ENCODE measurements at places on chromosomes 13 and 19.
A peak's percentile ranks its signal among the peaks of the same experiment; 100 is the strongest.

- no peak for DNase-seq
These were observed 2.4 kb downstream of the KLK15 start for GRCh38 chr19:50831026-50831396.

GRCh38 chr13:39410096-39410901 lies 192.7 kb downstream of the LHFPL6 start:
- DNase-seq, result peak; percentile 85

DNA sequence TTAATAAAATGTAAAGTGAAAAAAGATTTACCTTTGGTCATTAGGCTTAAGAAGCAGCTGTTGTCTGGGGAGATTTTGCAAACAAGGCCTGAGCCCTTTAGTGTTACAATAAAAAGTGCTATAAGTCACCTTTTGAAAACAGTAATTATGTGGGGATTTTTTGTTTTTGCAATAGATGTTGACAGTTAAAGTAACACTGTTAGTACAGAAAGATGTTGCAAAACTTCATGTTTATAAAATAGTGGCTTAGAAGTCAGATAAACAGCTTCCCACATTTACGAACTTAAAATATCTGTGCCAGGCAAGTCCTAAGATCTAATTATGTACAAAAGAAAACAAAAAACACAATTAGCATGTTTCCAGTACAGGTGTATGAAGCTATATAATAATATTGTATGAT lies 138.0 kb upstream of the IRS2 start:
- DNase-seq, result no peak

- DNase-seq, result no peak
These were observed 13.5 kb upstream of the ADGRE1 start for GRCh38 chr19:6873708-6874431.

DNA sequence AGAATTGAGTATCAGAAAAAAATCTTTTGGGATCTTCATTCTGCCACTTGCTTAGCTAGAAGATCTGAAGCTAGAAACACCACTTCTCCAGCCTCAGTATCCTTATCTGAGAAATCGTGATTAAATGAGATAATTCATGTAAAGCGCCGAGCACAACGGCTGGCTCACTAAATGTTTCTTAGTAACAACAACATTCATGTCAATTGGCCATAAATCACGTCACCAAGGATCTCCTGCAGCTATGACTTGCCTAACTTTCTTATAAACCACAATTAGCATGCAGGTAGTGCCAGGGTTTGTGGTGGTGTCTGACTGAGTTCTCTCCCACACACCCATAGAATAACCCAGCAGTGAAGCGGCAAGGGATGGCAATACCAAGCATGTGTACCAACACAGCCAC lies 501.3 kb downstream of the EFNB2 start:
- DNase-seq, result no peak

DNA sequence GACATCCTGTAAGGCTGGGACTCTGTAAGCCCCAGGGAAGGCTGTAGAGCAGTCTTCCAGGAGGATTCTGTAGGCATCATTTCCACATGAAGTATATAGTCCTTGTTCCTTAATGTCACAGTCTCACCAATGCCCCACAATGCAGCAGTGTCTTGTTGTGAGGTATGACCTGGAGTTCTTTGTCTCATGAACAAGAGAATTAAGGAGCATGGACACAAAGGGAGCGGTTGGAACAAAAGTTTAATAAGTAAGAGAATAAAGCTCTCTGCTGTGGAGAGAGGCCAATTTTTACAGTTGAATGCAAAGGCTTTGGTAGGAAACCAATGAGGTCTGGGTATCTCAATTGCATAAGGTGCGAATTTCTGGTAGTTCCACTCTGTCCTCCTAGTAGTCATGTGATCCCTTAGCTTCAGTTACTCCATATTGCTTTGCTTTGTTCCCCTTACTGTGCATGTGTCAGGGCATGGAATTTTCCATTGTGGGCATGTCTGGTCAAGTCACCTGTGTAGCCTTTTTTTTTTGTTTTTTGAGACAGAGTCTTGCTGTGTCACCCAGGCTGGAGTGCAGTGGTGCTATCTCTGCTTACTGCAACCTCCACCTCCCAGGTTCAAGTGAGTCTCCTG lies 124.3 kb upstream of the TMTC4 start:
- DNase-seq, result no peak

- no peak for DNase-seq
These were observed 1.6 kb downstream of the MZF1 start for GRCh38 chr19:58571575-58571947.

- DNase-seq, result no peak
These were observed 184.0 kb upstream of the RFC3 start for GRCh38 chr13:33633701-33634545.

DNA sequence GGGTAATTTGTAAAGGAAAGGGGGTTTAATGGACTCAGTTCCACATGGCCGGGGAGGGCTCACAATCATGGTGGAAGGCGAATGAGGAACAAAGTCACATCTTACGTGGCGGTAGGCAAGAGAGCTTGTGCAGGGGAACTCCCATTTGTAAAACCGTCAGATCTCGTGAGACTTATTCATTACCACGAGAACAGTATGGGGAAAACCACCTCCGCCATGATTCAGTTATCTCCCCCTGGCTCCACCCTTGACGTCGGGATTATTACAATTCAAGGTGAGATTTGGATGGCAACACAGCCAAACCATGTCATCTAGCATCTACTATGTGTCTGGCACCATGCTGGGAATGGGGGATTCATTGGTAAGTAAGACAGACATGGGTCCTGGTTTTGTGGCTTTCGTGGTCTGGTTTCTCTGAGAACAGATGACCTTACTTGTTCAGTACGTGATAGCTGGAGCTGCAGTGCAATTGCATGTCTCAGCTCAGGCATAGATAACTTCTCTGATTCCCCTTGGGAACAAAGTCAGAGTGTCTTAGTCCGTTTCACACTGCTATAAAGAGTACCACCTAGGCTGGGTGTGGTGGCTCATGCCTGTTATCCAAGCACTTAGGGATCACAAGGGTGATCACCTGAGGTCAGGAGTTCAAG lies 8.3 kb downstream of the ZNF554 start:
- no peak for DNase-seq

DNA sequence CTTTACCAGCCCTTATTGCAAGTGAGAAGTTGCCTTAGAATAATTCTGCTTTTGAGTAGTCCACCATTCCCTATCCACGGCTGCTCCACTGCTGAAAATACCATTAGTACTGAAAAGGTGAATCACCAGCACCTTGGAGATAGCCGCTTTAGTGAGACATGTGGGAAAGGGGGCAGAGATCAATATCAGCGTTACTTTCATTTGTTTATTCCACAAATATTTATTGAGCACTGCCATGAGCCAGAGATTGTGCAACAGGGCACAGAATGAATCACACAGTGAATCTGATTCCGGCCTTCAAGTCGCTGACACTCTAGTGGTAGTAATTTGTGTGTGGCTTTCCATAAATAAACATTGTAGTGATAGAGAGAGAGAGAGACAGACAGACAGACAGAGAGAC lies 31.5 kb upstream of the MYO16 start:
- DNase-seq, result no peak

GRCh38 chr19:29489172-29489951 lies 36.4 kb upstream of the VSTM2B start:
- DNase-seq, result no peak

DNA sequence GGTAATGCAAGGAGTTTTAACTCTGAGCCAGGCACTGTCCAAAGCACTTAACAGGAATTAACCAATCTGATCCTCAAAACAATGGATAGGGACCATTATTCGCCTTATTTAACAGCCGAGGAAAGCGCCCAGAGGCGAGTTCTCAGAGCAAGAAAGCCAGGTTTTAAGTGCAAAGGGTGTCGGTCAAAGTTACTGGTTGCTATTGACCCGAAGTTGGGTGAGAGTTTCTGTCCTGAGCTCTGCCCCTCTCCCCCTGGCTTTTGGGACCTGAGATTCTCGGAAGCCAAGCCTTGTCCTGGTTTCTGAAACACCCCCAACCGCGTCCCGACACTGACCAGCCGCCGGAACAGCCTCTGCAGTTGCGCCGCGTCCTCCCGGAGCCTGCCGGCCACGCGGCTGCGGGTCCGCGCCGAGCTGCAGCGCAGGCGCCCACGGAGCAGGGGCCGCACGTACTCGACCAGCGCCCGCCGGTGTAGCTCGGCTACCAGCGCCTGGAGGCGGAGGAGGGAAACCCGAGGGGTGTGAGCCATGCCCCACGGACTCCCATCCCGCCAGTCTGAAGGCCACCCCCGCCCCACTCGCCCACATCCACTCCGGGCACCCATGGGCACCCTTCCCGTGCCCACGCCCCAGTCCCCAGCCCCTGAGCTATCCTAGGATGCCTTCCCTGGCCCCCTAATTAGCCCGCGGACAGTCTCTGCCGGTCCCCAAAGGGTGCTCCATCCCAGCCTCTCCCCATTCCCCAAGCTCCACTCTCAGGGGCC lies 27.8 kb downstream of the EXOC3L2 start:
- no peak for DNase-seq

GRCh38 chr13:98761126-98761985 lies 8.9 kb upstream of the SLC15A1 start:
- DNase-seq, result peak; percentile 76

DNA sequence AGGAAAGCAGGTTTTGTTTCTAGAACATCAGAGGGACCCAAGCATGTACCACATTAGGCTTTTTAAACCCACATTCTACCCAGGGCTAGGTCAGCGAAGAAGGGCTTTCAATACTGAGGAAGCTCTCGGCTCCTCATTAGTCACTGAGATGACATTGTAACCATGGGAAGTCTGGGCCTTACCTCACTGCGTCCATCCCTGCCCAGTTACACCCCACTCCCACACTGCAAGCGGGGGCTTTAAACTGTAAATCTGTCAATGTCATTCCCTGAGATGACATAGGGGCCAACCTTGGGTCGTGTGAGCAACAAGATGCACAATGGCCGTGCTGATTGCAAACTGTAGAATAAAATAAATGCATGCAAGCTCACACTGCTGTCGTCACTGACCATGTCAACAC lies 21.7 kb upstream of the TFDP1 start:
- DNase-seq, result no peak

DNA sequence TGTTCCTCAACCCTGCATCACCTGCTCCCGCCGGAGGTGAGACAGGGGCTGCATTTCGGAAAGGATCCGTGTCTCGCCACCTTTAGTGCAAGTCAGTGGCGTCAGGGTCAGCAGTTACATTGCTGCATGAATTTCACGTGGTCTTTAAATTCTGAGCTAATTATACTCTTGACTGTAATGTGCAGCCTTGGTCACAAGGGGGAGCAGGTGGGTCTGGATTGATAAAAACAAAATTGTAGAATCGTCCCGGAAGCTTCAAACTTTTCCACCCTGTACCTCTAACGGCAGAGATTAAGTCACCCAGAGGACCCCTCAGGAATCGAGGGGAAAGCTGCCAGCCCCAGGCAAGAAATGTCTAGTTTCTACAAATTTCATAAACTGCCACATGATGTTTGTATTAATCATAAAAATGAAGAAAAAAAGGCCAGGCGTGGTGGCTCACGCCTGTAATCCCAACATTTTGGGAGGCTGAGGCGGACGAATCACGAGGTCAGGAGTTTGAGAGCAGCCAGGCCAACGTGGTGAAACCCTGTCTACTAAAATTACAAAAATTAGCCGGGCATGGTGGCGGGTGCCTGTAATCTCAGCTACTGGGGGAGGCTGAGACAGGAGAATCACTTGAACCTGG lies 20.2 kb downstream of the BBC3 start:
- DNase-seq, result peak; percentile 71

GRCh38 chr19:16283210-16284061 lies 41.2 kb upstream of the KLF2 start:
- peak; percentile 34 for DNase-seq

- DNase-seq, result no peak
These were observed 15.9 kb downstream of the KANK2 start for GRCh38 chr19:11181488-11181887.

DNA sequence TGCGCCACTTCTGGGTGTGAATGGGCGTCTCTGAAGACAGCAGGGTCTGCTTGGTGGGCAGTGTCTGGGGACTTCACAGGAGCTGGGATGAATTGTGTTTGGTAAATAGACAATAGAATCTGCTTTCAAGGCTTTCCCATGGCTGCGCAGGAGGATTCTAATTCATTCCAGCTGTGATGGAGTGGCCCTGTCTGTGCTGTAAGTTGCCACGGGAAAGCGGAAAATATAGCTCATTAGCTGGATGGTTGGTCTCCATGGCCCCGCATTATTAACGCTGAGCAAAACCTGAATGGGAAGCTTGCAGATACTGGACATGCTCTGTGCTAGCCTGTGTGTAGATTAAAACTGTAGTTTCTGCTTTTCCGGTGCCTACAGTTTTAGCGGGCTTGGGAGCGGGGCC lies 15.6 kb upstream of the C1QTNF9 start:
- DNase-seq, result peak; percentile 23

GRCh38 chr13:76865996-76866503 lies 20.2 kb downstream of the KCTD12 start:
- no peak for DNase-seq

- DNase-seq, result no peak
These were observed 28.7 kb downstream of the CYSLTR2 start for GRCh38 chr13:48682436-48682835.

DNA sequence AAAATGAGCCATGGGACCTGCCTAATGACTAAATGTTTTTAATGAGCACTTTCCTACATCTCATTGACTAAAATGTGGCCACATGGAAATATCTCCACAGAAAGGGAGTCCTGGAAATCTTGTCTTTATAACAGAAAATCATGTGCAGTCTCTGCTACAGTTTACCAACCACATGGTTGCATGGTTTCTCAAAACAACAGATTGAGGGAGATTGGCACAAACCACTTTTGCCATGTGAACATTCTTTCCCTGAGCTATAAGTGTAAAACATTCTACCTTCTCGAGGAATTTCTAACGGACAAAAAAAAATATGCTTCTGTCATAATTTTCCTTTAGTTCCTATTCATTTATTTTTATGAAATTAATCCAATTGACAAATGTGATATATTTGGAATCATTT lies 218.9 kb upstream of the SLITRK5 start:
- no peak for DNase-seq

GRCh38 chr13:52793515-52794061 lies 54.0 kb upstream of the CNMD start:
- no peak for DNase-seq

- DNase-seq, result no peak
These were observed 23.5 kb downstream of the RASA3 start for GRCh38 chr13:114108894-114109293.

- no peak for DNase-seq
These were observed 30.2 kb downstream of the PDCD5 start for GRCh38 chr19:32611161-32611560.

- no peak for DNase-seq
These were observed 18.8 kb downstream of the TYK2 start for GRCh38 chr19:10361569-10362011.

- no peak for DNase-seq
These were observed 316.4 kb downstream of the GPC5 start for GRCh38 chr13:91714855-91715254.

GRCh38 chr19:33440241-33440640 lies 66.7 kb downstream of the CEBPG start:
- DNase-seq, result no peak

Data from fibroblast of gingiva (primary cell).